ENCODE measurements at places on chromosomes 6 and 20.

DNA sequence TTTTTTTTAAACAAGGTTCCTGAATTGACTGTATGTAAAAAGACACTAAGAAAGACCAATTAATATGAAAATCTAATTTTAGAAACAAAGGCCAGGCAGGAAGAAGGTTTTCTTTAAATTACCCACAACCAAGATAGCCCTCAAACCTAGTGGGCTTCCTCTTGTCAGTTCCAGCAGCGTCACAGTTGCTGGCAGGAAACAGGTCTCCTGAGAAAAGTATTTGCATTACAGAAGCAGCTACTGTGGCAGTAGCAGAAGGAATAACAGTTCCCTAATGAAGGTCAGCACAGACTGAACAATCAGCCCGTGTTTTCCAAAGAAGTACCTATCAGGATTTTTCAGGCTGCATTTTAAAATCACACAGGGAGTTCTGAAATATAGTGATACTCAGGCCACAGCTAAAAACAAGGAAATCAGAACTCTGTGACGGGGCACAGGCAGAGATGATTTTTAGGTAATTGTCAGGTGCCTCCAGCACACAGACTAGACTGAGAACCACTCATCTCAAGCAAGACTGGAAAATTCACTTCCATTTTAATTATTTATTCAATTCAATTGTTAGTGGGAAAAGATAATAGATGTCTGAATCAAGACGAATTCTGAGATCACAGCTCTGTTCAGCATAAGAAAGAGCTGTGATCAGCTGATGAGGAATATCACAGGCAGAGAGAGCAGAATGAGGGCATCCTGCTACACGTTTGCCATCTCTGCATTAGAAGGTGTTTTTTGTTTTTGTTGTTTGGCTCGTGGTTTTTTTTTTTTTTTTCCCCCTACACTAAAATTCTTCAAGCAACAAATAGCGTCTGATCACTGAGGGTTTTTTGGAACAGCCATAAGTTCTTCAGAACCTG lies 230.5 kb upstream of the KHDRBS2 start:
- no peak for DNase-seq

- DNase-seq: no peak
Measured at GRCh38 chr20:41086402-41087324, 50.7 kb upstream of the PLCG1 start.

DNA sequence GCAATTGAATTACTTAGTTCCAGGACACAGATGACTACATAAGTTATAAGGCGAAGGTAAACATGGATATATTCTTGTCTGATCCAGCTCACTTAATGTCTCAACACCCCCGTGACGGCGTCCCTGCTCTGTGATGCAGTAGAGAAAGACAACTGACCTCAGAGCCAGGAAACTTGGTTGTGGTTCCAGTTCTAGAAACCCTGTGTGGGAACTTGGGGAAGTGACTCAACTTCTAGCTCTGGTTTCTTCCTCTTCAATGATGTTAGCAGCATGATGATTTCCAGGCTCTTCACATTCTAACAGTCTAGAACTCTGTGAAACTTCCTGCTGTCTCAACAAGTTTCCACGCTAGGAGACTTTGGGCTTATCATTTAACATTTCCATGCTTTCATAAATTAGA lies 18.4 kb downstream of the LAMA4 start:
- DNase-seq: no peak

DNA sequence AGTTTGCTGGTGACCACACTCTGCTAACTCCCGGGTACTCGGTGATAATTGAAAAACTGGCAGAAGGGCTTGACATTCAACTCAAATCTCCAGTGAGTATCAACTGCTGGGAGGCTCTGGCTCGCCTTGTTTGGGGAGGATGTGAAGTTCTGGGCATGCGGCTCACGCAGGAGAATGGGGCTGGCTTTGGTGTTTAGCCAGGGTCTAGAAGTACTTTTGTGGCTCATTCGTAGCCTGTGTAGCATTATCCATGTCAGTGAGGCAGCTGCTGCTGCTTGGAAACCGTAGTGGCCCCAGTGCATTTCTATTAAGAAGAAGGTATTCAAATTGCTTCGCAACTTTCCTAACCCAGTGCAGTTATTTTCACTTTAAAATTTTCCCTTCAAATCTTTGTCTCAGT lies 52.2 kb downstream of the KDM1B start:
- no peak for DNase-seq

DNA sequence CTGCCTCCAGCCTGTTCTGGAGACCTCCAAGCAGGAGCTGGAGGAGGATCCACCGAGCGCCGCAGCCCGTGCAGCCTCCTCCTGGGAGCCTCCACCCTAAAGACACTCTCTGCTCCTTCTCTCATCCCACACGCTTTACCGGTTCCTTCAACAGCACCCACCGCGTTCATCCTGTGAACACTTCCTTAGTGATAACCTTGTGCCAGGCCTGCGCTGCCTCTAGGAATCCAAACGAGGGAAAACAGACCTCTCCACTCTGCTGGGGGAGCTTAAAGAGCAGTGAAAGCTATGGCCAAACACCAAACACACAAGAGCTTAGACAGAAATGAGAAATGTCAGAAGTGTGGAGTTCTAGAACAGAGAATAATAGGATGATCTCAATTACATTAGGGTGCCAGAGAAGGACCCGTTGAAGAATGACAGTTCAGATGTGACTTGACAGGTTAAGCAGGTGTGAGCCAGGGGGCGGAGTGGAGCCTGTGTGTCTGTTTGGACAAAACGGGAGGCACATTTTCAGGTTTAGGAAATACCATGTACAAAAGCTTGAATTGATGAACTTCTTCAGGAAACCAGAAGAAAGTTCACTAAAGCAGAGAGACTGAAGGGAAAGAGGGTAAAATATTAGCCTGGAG lies 28.5 kb upstream of the HLA-DRB5 start:
- no peak for DNase-seq

GRCh38 chr20:42212391-42212790 lies 594.2 kb upstream of the CHD6 start:
- DNase-seq: no peak

GRCh38 chr6:142822842-142823241 lies 122.1 kb downstream of the HIVEP2 start:
- DNase-seq: no peak

GRCh38 chr6:162290846-162291465 lies 436.6 kb downstream of the PRKN start:
- DNase-seq: no peak

GRCh38 chr6:152124429-152125074 lies 317.1 kb downstream of the ESR1 start:
- DNase-seq: no peak

- DNase-seq: no peak
Measured at GRCh38 chr6:83371423-83371822, 59.4 kb downstream of the ME1 start.

GRCh38 chr6:113627480-113627879 lies 229.7 kb upstream of the MARCKS start:
- no peak for DNase-seq

DNA sequence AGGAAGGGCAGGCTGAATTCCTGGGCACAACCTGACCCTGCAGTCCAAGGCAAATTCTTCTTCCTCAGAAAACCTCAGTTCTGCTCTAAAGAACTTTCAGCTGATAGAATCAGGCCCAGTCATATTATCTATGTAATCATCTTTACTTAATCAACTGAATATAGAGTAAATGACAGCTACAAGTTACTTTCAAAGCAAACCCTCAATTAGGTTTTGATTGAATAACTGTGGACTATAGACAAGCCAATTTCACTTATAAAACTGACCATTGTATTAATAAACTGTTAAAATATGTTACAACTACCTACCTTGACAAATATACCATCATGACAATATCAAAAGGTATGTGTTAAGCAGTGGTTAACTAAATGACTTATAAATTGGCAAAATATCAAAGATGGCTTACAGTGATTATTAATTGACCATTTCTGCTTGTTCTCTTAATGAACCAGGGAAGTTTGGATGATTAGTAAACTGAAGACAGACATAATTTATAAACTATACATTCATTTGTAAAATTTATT lies 46.1 kb upstream of the ADGRF5 start:
- no peak for DNase-seq

DNA sequence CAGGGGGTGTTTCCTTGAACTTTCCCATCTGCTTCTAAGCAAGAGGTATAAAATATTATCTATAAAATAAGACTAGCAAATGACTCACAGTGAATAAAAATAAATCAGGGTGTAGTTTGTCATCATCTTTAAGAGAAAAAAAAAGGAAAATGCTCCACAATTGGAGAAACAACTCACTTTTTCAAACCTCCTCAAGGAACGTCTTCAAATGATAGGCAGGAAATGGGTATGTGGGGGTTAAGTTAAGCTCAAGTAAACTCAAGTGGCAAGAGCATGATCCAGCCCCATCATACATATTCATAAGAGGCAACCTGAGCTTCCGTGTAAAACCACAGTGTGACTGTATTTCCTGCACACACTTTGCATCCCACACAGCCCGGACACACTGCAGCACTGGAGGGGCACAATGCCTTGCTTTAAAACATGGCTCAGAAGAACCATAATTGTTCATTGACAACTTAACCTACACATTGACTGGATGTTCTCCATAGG lies 58.5 kb upstream of the CEP85L start:
- DNase-seq: peak; percentile 48

GRCh38 chr20:3795511-3796468 lies at the start of gene CDC25B:
Gene CDC25B, plus strand, starts transcription at chr20:3796310. Its CDS starts 222 bp downstream, at chr20:3796532.
- DNase-seq: peak; percentile 62

DNA sequence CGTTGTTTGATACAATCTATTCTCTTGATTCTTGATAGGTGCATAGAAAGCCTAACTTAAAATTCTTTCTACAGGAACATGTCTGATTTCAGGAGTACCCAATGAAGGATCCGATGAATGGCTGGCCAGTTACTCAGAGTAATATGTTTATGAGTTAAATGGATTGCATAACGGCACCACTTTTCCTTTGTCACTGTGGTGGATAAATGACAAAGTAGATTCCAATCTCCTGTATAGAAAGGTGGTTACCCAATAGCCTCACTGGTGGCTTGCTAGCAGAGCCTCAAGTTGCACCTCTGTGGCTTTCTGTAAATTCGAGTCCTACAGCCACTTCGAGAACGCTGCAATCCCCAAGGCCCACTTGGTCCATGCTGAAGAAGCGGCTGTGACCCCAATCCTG lies 28.4 kb downstream of the LHFPL5 start:
- DNase-seq: no peak

- DNase-seq: no peak
Measured at GRCh38 chr6:12533586-12533985, 183.0 kb upstream of the PHACTR1 start.

DNA sequence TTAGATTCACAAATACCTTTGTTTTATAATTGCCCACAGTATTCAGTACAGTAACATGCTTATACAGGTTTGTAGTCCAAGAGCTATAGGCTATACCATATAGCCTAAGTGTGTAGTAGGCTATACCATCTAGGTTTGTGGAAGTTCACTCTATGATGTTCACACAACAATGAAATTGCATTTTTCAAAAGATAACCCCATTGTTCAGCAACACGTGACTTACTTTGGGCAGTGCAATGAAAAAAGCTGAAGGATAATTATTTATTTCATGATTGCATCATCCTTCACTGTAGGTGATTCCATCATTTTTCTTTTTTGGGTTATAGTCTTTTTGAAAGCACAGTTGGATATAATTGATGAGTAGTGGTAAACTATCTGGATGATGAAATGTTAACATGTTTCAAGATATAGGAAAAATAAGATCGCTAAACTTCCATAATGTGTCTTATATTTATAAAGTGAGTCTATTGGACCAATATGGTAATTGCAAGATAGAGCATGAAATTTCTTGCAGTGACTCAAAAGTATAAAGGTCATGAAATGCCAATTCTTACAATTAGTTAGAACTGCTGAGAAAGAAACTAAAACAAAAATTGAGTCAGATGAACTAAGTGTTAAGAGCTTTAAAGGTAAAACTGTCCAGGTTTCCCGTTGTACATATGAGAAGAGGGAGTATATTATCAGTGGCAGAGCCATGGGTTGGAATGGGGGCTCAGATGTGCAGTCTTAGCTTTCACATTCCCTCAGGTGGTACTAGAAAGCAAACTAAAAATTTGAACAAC lies 164.4 kb downstream of the ZFAND3 start:
- DNase-seq: no peak

GRCh38 chr6:1314617-1315016 lies 2.7 kb downstream of the FOXQ1 start:
- no peak for DNase-seq

- DNase-seq: no peak
Measured at GRCh38 chr20:17735206-17735804, 35.5 kb downstream of the BANF2 start.

GRCh38 chr6:50655848-50656453 lies 57.4 kb upstream of the TFAP2D start:
- DNase-seq: no peak

- no peak for DNase-seq
Measured at GRCh38 chr6:156662025-156662445, 115.1 kb upstream of the ARID1B start.

DNA sequence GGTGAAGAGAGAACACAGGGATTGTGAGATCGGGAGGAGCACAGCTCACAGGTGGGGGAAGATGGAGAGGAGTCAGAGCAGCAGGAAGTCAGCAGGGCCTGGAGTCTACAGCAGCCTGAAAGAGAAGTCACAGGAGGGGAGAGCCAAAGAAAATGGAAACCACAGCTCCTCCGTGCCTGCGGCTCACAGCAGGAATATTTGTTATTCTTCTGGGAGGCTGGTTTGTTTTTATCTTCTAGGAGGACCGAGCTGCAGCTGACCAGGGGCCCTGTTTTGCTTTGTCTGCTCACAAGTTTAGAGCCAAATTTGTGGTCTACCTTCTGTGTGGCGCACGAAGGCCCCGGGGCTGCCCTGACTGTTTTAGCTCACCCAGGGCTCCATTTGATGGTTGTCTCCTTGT lies 81.8 kb downstream of the CLIC5 start:
- no peak for DNase-seq

- DNase-seq: no peak
Measured at GRCh38 chr20:17816804-17817587, 117.2 kb downstream of the BANF2 start.

DNA sequence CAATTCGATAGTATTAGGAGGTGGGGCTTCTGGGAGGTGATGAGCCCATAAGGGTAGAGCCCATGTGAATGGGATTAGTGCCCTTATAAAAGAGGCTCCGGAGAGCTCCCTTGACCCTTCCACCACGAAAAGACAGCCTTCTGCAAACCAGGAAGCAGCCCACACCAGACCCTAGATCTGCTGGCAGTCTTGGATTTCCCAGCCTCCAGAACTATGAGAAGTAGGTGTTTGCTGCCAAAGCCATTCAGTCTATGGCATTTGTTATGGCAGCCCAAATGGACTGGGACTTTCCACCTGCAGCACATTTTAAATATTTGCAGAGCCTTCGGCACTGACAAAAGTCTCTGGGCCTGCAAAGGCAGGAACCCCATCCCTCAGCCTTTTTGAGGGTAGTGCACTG lies 11.8 kb upstream of the SFT2D1 start:
- no peak for DNase-seq
